ENCODE measurements at places on chromosomes 7 and 10.

DNA sequence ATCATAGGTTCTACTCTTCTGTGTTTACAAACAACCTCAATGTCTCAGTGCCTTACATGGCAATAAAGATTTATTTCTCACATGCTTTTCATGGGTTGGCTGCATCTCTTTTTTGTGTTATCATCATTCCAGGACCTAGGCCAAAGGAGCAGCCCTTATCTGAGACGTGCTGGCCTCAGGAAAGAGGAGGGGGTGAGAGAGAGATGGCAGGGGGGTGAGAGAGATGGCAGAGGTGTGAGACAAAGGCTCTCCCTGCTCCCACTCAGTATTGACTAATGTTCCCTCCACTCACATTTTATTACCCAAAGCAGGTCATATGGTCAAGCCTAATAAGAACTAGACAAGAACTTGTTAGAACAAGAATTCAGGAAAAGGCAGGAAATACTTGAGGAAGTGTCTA, 120.1 kb upstream of the PRR15 start:
- no peak for DNase-seq

GRCh38 chr7:51158742-51159445, 157.7 kb downstream of the COBL start:
- no peak for DNase-seq

GRCh38 chr7:5526100-5526905, 102.7 kb upstream of the TNRC18 start:
- DNase-seq = no peak

GRCh38 chr7:142420554-142421362, 162.9 kb upstream of the PRSS58 start:
- no peak for DNase-seq

- peak; percentile 17 for DNase-seq
These were observed 192.3 kb downstream of the REEP3 start for GRCh38 chr10:63713191-63714144.

DNA sequence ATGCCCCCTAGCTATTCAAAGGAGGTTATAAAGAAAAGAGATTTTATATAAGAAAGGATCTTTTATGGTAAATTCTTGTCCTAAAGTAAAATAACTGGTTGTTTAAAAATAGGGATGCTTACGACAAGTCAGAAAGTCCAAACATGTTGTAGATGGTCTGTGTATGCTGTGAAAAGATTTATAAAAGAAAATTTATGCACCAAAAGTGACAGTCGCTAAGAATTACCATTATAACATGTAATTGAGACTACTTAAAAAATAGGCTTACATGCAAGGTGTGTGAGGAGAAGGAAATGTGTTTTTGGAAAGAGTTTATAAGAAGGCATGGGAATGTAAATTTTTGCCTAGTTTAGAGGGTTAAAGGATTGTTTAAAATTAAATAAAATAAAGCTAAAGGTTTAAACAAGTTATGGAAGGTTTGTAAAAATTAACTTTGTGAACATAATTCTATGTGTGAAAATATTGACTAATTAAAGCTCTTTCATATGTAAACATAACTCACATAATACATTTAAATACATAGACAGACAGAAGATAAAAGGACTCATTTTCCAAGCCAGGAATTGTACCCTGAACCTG, 118.5 kb downstream of the LYZL1 start:
- no peak for DNase-seq

- DNase-seq = no peak
These were observed 61.0 kb upstream of the INSYN2A start for GRCh38 chr10:127257395-127257794.

- DNase-seq = no peak
These were observed 25.6 kb upstream of the TMEM26 start for GRCh38 chr10:61478621-61479312.

DNA sequence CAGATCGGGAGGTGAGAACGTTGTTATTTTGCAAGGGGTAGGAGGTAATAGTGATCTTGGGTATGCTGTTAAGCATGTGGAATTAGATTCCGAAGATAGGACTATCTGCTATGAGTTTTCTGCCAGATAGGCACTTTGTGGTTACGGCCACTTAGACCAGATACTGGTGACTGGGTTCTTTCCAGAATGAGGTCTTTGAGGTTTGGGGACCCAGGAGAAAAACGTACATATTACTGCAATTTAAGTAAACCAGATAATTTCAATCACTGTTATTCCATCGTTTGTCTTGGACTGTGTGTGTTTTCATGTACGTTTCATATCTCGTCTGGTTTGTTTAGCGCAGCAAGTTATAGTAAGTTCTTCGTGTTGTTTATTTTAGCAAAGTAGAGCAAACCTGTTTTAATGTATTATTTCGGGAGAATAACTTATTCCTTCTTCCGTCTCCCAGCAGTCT, 312 bp downstream of the ARL4A start:
- DNase-seq = no peak

DNA sequence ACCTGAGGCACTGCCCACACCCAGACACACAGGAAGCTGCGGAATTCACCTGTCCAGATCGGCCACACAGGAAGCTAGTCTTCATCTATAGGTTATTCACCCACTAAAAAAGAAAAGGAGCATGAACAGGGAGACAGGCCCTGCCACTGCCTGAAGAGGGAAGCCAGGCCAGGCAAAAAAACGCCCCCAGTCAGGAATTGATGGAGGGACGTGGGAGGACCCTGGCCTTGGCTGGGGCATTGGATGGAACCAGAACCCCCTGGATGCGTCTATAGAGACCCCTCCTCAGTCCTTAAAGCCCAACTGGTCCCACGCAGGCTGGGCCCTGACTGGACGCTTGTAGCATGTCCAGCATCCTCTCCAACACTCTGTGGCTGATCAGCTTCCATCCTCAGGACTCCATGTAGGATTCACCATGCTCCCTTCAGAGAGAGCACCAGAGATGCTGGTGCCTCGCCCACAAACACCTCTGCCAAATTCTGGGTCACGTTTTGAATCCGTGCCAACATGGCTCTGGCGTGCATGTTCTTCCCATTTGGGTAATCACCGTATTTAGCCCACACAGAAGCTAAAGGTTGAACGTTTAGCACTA, 259.3 kb upstream of the TCERG1L start:
- no peak for DNase-seq

DNA sequence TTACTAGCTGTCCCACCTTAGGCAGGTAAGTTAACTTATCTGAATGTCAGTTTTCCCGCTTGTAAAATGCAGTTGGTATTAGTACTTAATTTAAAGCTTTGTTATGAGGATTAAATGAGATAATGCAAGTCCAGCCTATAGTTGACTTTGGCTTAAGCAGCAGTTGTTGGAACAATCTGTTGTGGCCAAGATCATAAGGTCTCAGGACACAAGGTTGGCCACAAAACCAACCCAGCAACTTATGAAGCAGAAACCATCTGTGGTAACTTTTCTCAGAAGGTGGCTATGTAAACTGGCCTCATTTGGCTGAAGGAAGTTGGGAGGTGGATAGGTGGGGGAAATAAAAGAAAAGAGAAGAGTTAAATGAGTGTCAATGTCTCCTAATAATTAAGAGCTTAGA, 29.4 kb downstream of the ENTPD1 start:
- no peak for DNase-seq

GRCh38 chr7:89666136-89666835, 488.0 kb upstream of the STEAP1 start:
- no peak for DNase-seq

DNA sequence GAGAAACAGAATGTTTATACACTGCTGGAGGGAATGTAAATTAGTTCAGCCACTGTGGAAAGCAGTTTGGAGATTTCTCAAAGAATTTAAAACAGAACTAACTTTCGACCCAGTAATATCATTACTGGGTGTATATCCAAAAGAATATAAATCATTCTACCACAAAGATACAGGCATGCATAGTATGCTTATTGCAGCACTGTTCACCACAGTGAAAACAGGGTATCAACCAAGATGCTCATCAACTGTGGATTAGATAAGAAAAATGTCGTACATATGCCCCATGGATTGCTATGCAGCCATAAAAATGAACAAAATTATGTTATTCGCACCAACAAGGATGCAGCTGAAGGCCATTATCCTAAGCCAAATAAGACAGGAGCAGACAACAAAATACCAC, 343.1 kb upstream of the KCND2 start:
- no peak for DNase-seq

- DNase-seq = no peak
These were observed 35.0 kb downstream of the COL13A1 start for GRCh38 chr10:69836731-69837030.

DNA sequence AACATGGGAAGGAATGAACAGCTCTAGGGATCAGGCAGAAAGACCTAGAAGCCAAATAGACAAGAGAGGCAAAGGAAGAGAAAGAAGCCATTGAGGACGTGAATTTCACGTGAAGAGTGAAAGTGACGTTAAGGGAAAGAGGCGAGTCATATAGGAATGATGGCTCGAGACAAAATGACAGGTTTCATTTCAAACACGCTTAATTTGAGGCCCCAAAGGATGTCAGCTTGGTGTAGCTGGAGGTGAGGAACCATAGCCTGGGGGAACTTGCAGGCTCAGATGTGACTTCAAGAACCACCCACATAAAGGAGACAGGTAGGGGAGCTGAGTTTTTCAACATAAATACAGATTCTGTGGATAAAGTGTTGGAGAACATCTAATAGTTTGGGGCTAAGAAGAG, 84.3 kb upstream of the ATP6V0A4 start:
- DNase-seq = no peak

- DNase-seq = no peak
These were observed 23.6 kb downstream of the MCM10 start for GRCh38 chr10:13184730-13185514.

GRCh38 chr10:17455015-17455520, 673 bp upstream of the ST8SIA6 start:
- no peak for DNase-seq

DNA sequence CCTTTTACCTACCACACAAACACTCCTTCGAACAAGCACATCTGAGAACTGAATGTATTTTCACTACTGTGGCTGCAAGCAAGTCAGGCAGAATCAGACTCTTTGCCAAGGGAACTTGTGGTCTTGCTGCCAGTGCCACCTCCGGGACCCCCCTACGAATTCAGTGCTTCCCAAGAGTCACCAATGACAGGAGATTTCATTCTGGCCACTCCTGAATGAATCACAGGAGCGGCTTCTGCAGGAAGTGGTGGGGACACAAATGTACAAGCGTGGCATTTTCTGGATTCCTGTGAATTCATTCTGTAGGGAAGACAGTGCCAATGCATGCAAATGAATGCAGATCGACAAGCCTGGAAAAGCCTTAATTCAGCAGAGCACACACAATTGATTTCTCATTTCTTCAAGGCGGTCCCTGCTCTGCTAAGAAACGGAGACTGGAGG, 161.2 kb downstream of the CAMK1D start:
- DNase-seq = no peak

- no peak for DNase-seq
These were observed 14.3 kb downstream of the TMEM273 start for GRCh38 chr10:49173853-49174252.
